ENCODE measurements at places on chromosomes 4 and X.

DNA sequence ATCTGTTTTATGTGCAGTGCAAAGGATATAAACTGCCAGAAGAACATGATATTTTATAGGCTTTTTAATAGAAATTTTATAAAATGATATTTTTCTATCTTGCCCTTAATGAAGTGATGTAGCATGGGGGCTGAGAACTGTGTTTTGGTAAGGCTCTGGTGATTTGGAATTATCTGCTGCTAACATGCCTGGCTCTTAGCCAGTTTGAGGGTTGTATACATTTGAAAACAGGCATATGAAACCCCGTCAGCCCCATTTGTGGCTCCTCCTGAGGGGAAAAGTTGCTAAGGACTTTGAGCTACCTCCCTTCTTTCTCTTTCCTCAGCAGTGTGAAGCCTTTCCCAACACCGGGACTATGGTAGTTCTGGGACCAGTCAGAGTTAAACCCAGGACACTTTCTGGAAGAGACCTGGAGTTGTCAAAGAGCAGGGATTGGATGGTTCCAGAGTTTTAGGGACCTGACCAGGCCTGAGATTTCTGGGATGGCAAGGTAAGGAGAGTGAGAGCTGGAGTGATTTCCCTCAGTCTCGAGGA, 4.7 kb downstream of the SFRP2 start:
- DNase-seq: no peak

DNA sequence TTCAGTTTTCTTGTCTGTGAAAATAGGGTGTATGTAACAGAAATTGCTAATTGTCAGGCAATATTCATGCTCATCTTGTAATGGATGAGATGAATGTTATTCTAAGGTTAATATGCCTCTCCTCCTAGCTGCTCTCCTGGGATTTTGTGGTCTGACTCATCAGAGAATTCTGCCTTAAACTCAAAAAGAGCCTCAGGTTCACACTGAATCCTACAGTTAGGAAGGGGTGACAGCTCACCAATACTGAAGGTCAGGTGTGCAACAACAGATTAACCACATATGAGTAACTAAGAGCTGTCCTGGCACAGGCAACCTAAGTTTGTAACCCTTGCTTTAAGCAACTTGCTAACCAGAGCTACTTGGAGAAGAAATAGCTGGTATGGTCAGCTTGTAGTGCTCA, 197.7 kb downstream of the SPATA18 start:
- DNase-seq: no peak

GRCh38 chr4:5785806-5786680, 75.0 kb downstream of the EVC start:
- DNase-seq: peak; percentile 66

- DNase-seq: no peak
Measured at GRCh38 chr4:6324461-6324998, 54.9 kb downstream of the WFS1 start.

GRCh38 chr4:144355811-144356757, 215.6 kb upstream of the GYPA start:
- no peak for DNase-seq

DNA sequence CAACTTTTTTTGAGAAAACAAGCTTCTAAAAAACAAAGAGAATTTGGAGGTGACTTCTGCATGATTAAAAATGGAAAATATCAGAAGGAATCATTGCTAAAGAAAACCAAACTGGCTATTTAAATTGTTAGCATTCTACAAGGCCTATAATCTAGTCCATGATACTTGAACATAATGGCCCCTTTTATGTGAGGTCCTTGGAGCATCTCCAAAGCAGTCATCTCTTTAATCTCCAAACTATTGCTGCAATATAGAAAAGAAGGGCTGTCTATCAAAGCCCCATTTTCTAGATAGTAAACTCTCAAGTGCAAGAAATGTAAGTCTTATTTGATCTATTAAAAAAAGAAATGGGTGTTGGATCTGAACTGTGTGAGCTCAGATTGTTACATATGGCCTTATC, 615.1 kb downstream of the CENPC start:
- no peak for DNase-seq

- no peak for DNase-seq
Measured at GRCh38 chr4:128279624-128280225, 7.9 kb downstream of the PGRMC2 start.

DNA sequence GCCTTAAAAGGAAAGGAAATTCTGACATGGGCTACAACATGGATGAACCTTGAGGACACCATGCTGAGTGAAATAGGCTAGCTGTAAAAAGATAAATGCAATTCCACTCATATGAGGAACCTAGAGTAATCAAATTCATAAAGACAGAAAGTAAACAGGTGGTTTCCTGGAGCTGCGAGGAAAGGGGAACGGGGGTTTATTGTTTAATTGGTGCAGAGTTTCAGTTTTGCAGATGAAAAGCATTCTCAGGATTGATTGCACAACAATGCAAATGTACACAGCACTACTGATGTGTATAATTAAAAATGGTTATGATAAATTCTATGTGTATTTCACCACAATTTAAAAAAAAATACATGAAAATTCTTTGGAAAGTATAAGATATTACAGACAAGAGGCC, 24.0 kb downstream of the PLRG1 start:
- no peak for DNase-seq

GRCh38 chr4:77169481-77169880, 12.5 kb downstream of the CCNG2 start:
- DNase-seq: no peak

DNA sequence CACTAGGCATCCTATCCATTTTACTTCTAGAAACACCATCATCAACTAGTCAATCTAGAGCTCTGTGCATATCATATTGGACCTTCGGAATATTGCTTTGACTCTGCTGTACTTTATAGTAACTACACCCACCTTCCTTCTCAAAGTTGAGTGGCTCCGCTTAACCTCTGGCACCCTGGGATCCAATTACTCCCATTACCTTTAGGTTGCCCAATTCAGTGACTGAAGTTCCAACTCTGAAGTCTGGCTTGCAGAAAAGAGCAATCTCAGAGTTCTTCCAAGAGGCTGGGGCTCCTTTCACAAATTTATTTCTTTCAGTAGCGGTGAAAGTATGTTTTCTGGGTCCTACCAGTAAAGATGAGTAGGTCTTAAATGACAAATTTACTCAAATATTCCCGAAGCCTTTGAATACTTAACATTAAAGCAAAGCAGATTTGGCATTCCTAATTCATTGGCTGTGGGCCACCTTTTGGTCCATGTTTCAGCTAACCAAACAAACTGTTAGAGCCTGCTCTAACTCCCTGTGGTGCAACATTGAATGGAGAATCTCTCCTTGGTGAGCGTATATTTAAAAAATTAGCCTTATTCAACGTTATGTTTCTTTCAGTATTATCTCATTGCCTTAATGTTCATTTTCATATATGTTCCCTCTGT, 1215.8 kb downstream of the RAPGEF2 start:
- DNase-seq: no peak

DNA sequence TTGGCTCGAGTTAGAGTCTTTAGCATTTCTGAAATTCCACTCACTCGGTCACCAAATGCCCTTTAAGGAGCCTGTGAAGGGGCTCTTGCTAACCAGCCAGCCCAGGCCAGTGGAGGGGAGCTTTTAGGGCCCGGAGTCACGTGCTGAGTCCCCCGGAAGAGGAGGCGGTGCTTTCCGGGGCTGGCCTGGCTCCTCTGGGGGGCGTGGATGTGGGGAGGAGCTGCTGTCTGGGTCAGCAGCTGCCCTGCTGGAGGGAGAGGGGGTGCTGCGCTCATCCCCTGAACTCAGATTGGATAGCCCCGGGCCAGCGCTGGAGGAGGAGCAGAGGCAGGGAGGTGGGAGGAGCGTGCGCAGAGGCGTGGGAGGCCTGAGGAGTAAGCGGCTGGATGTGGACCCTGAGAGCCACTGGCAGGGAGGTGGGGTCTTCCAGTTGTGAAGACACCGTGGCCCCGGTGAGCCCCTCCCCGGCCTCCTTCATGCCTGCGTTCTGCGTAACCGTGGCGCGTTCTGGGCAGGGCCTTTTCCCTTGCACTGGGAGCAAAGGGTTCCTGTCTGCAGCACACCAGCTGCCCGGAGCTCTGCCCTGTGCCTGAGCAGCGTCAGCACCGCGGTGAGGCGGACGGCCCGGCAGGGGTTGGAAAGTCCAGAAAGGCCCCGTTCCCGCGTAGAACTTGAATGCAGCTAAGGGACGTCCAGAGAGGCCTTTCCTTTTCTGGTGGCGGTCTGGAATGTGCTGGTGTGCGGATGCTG, 19.7 kb downstream of the MAEA start:
- peak; percentile 83 for DNase-seq

GRCh38 chrX:20681683-20682082, 415.0 kb upstream of the RPS6KA3 start:
- DNase-seq: no peak

DNA sequence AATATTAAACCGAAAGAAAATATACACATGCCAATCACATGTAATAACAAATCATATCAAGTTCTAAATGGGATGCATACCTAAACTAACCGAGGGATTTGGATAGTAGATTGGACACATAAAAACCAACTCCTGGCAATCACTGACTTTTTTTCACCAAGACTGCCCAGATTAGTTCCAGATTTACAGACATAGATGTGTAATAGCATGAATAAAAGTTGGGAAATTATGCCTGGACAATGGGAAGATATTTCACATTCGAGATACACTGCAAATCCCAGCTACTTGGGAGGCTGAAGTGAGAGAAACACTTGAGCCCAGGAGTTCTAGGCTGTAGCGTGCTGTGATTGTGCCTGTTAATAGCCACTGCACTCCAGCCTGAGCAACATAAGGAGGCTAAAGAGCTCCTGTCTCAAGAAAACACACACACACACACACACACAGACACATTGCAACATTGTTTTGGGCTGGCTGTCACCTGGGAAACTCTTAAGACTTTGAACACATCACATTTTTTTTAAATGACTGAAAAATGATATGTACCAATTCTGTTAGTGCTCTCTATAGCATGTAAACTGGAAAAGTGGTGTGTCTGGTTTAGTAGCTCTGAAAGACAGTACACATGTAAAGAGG, 5.7 kb downstream of the RAB40A start:
- DNase-seq: no peak

GRCh38 chr4:186891859-186892486, 168.3 kb upstream of the FAT1 start:
- DNase-seq: no peak

DNA sequence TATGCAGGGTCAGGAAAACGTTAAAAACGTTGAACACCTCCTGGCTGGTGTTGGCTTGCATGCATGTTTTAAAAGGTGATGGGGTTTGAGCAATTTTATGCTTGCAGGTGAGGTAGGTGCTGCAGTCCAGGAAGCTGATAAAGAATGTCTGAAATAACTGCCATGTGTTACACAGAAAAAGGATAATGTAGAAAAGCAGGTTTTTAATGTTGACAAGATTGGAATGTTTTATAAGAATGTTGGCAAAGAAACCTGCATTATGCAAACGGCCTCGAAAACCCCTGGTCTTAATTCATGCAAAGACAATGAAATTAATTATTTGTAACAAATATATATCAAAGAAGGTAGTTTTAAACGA, 723.7 kb upstream of the AGA start:
- DNase-seq: no peak

Data from AG09319 (cell line).